ENCODE measurements at places on chromosomes 2 and 18.

- DNase-seq, result no peak
Observed at GRCh38 chr2:240604291-240604938, 17.9 kb downstream of the CAPN10 start.

- DNase-seq, result no peak
Observed at GRCh38 chr2:232970051-232970450, 43.0 kb downstream of the NGEF start.

- DNase-seq, result no peak
Observed at GRCh38 chr2:26576565-26577441, 64.4 kb downstream of the CIB4 start.

GRCh38 chr2:128591861-128592822, 273.5 kb upstream of the HS6ST1 start:
- DNase-seq, result no peak

- DNase-seq, result no peak
Observed at GRCh38 chr18:58113337-58113736, 69.3 kb downstream of the NEDD4L start.

DNA sequence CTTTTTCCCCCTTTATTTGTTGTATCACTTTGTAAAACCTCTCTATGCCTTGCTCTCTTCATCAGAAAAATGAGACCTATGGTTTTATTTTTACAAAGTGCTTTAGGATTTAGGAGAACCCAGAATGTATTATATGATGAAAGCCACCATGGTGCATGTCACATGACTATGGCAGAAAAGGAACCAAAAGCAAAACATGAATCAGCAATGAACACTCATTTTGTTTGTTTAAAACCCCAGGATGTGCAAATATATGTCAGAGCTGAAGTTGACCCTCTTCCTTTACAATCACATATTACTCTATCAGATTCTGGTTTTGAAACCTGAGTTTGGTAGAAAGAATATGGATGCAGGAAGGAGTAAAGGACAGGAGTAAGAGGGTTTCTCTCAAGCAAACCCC, 70.0 kb downstream of the FIGN start:
- no peak for DNase-seq

DNA sequence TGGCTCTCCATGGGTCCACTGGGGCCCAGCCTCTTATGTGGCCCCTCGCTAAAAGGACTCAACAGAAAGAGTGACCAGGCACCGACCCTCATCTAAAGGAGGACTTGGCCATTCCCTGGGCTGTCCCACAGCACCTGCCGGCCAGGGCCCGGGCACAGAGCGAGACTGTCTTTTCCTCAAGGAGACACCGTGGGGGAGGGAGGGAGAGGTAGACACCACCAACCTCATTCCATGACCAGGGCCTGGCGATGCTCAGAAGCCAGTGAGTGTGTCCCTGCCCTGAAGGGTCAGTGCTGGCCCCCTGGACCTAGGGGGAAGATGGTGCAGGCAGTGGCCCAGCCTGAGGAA, 39.8 kb upstream of the ALPP start:
- no peak for DNase-seq

- DNase-seq, result no peak
Observed at GRCh38 chr2:233179848-233180366, 71.6 kb upstream of the ATG16L1 start.

- no peak for DNase-seq
Observed at GRCh38 chr2:220930271-220931076, 641.6 kb downstream of the EPHA4 start.

DNA sequence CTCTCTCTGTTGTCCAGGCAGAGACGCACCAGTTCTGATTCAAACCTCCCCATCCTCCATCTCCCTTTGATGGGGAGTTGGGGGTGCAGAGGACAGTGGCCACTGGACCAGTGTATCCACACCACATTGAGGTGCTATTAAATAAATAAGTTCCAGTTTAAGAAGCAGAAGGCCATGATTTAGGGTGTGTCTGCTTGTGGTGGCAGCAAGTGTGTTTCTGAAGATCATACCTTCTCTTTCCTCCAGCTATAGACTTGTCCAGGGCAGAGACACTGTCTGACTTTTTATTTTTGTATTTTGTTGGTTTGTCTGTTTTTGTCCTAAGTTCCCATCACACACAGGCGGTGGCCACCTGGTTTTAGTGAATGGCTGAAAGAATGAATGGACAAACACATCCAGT, 16.5 kb upstream of the INO80C start:
- DNase-seq, result no peak

DNA sequence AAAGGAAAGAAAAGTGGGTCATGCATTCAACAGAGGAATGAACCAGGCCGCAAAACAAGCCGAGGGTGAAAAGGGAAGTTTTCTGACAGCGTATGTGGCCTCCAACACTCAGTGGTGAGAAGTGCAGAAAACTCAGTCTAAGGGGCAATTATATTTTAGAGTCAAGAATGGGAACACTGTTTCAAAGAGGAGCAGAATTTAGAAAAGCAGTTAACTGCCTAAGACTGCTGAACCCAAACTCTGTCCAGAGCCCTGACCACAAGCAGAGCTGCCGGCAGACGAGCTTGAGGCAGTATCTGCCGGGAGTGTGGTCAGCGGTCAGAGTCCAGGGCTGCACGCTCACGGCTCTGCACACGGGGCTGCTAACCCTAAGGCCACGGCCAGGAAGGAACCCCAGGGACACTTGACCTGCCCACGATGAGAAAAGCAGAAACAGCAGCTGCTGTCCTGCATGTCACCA, 347.0 kb upstream of the ID2 start:
- DNase-seq, result no peak

DNA sequence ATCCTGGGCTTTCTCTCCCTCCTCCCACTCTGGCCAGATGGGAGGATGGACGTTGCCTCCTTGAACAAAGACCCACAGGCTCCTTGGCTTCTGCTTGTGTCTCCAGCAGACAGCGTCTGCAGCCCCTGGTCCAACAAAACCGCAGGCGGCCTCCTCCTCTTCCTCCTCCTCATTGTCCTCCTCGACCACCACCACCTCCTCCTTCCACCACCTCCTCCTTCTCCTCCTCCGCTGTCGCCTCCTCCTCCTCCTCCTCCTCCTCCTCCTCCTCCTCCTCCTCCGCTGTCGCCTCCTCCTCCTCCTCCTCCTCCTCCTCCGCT, 45.7 kb upstream of the ALPP start:
- DNase-seq, result no peak

GRCh38 chr2:16386431-16386830, 279.2 kb downstream of the CYRIA start:
- DNase-seq, result no peak

Measured in epithelial cell of prostate (primary cell).